ENCODE measurements at places on chromosomes 6 and 20.

DNA sequence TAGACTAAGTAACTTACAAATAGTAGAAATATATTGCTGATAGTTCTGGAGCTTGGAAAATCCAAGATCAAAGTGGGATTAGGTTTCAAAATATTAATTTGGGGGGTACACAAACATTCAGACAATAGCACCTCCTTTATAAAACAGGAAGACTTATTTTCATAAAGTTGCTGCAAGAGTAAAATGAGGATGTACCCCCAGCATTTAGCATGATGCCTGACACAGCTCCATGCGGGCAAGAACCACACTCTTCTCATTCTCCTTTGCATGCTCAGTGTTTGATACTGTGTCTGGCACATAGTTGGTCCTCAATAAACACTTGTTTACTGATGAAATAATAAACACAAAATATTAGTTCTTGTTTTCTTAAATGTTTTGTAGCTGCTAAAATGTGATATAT is 332.9 kb downstream of the TFAP2A start:
- DNase-seq: no peak

- DNase-seq: no peak
Measured at GRCh38 chr6:111743862-111744692, 129.2 kb downstream of the FYN start.

DNA sequence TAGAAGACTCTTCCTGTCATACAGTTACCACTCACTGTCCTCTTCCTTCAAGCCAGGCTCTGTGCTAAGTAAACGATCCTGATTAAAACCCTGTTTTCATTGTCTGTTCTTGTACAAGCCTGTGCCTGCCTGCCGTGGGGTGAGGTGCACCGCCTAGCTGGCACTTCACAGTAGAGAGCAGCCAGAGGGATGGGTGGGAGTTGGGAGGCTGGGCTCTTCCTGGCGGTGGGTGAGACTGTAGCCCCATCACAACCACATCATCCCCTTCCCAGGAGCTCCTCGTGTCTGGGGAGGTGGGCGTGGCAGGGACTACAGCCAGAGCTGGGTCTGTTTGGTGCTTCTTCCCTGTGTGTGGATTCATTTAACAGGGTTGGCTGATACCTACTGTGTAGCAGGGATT is 382.0 kb downstream of the TAF4 start:
- DNase-seq: no peak

- DNase-seq: no peak
Measured at GRCh38 chr6:140923048-140923447, 1209.7 kb upstream of the GJE1 start.

DNA sequence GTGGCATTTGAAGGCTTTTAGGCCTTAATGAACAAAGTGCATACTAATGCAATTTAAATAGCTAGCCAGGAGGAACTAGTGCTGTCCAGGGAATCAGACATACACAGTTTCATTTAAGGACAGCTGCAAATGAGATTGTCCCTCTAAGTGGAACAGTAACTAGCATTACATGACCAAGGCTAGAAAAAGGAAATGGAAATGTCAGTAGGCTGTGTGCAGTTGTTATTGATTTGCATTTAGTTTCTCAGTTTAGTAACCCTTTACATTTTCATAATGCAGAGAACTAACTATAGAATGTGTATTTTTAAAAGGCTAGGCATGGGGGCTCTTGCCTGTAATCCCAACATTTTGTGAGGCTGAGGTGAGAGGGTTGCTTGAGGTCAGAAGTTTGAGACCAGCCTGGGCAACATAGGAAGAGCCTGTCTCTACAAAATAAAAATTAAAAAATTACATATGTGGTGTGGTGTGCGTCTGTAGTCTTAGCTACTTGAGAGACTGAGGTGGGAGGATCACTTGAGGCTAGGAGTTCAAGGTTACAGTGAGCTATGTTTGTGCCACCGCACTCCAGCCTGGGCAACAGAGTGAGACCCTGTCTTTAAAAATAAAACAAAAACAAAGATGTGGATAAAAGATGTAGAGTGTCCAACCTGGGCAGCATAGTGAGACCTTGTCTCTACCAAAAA is 468.0 kb downstream of the UTRN start:
- no peak for DNase-seq

DNA sequence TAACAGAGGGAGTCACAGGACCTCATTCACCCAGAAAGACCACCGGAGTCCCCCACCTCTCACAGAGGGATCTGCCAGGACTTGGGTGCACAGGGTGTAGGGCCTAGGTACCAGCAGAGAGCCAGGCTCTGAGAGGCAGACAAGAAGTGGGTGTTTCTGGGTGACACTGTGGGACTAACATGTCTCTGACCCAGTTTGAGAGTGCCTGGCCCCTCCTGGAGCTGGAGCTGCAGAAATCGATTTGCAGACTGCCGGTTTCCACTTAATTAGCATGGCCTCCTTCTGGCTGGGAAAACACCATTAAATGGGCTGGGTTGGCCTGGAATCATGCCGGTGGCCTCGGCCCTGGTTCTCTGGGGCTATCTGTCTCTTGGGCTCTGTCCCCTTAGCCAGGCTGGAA is 59.2 kb downstream of the PPP1R16B start:
- DNase-seq: no peak
